ENCODE measurements at places on chromosomes 1 and 21. TPM values are rescaled to one million over a fixed set of nuclear protein-coding genes. Genes with fewer than 3 reads are reported as not detected.

Gene TMPRSS15
- 0.23 TPM for total RNA-seq

Gene FAM78B
- total RNA-seq = 6.7 TPM

Gene LCE2D
- not detected for total RNA-seq

Gene TDRD10
- 0.46 TPM for total RNA-seq

Gene ZNF648
- total RNA-seq = 1.4 TPM

Gene SH3BGR
- total RNA-seq = 5.1 TPM

Gene UTS2
- total RNA-seq = not detected

Gene S100A7A
- total RNA-seq = not detected

Gene CLCNKB
- 0.92 TPM for total RNA-seq

Gene WDR64
- total RNA-seq = not detected

Gene AGO4
- 51.4 TPM for total RNA-seq

Gene FCN3
- total RNA-seq = not detected

Gene CCDC30
- total RNA-seq = 30.7 TPM

Gene NT5C1A
- 2.3 TPM for total RNA-seq

Gene GNAT2
- total RNA-seq = not detected

Gene SYNC
- 7.8 TPM for total RNA-seq

Gene ARHGEF16
- total RNA-seq = 2.5 TPM

Gene EFHD2
- total RNA-seq = 13.4 TPM

Gene HCRTR1
- total RNA-seq = 2.5 TPM

Gene HJV
- total RNA-seq = 0.23 TPM

Gene APP
- total RNA-seq = 700 TPM

Gene TFF1
- not detected for total RNA-seq

Gene AIRE
- total RNA-seq = 0.23 TPM

Gene SLAMF9
- total RNA-seq = not detected

Gene GSTM5
- 6.2 TPM for total RNA-seq

Gene AMY2B
- total RNA-seq = 79.4 TPM

Gene SFT2D2
- 32.1 TPM for total RNA-seq

Gene KCNK2
- total RNA-seq = 34.8 TPM

Gene TMCC2
- total RNA-seq = 38.3 TPM

Gene FCER1G
- 5.3 TPM for total RNA-seq

Gene EFNA4
- 1.2 TPM for total RNA-seq

Gene HSPA13
- total RNA-seq = 174 TPM

Gene ARID1A
- total RNA-seq = 35.1 TPM

Gene ZNF670
- total RNA-seq = 15.7 TPM

Gene GRIK3
- 47.3 TPM for total RNA-seq

Gene FCRL2
- not detected for total RNA-seq

Gene AMY2A
- total RNA-seq = not detected

Gene PRR9
- total RNA-seq = not detected

Gene LEMD1
- total RNA-seq = 4.6 TPM

Gene ASTN1
- total RNA-seq = 109 TPM

Gene NEXN
- total RNA-seq = 1.2 TPM

Gene CELA2A
- not detected for total RNA-seq

Gene A3GALT2
- total RNA-seq = not detected

Gene PRKAA2
- total RNA-seq = 39.9 TPM

Gene TCHH
- total RNA-seq = 0.23 TPM

Gene LRRIQ3
- 2.5 TPM for total RNA-seq

Gene RXFP4
- total RNA-seq = not detected

Gene ELAPOR1
- 13.6 TPM for total RNA-seq

Measured in diencephalon (tissue), 1 donor.